Activated T-helper 17 cell treated with anti-CD3 and anti-CD28 coated beads, Interleukin-2, amount 50 U/mL, for 72 hours (primary cell): ENCODE measurements at places on chromosomes 3 and 15. TPM values are rescaled to one million over a fixed set of nuclear protein-coding genes. Genes with fewer than 3 reads are reported as not detected.

PLAAT1 gene
- total RNA-seq = not detected

LRRIQ4 gene
- 0.13 TPM for total RNA-seq

CNTN4 gene
- total RNA-seq = not detected

- ATAC-seq = no peak
Observed at GRCh38 chr15:23401627-23402026, 45.4 kb downstream of the GOLGA6L2 start.

DNA sequence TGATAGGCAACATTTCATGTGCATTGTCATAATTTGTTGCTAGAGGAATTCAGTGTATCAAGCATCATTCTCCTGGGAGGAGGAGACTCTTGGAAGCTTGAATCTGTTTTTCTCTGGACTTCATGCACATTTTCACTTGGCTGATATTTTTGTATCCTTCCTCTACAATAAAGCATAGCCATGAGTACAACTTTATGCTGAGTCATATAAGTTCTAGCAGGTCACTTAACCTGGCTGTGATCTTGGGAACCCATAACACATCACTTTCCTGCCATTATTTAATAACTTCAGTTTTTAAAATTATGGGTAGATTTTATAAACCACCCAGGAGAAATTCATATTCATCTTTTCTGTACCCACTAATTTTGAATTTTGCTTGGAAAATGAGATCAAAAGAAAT is 203.0 kb upstream of the CD96 start:
- ATAC-seq = no peak

- ATAC-seq = no peak
Observed at GRCh38 chr3:35562141-35562540, 77.2 kb upstream of the ARPP21 start.

DNA sequence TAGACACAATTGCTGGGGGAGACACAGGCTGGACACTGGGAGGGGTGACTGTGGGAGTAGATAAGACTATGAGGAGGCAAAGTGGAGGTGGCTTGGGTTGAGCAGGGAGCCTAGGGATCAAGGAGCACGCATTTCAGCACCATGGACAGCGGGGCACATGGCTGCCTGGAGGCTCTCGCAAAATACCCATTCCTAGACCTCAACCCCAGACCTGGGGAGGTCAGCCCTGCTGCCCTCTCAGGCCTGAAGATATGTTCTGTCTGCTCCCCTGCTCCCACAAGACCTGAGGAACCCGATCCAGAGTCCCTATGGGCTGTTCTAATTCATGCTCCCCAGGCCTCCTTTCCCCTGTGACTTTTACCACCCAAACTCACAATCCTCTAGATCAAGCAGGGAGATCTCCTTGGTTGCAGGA is 16.0 kb upstream of the CPEB1 start:
- ATAC-seq = no peak

DNA sequence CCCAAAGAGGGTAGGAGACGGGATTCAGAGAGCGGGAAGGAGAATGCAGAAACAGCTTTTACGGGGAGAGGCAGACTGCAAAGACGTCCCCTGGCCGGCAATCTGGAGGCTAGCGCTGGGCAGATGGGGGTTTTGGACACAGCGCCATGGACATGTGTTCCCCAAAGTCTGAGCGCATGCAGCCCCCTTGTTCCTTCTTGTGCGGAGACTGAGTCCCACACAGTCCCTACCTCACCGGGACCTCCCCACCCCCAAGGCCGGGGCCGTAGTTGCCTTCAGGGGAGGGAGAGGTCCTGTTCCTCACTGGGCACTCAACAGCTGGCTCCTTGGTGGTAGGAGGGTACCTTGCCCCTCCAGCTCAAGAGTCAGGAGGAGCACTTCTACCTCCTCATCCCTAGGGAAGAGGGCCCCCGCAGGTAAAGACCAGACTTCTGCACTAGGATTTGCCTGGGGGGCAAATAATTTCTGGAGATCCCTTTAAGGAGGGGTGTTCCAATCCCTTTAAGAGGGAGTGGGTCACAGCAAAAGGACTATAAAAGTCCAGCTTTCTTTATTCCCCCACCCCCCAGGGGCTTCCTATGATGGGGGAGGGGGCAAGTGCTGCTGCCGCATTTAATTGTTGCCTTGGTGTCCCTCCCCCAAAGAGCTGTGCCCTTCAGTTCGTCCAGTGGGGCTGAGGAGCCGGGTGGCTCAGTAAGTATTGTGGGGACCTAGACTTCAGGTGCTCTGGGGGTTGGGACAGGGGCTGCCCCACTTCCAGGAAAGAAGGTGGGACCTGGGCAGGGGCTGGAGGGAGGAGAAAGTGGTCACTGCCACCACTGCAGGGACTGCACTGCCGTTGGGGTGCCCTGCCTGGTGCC is 3.6 kb upstream of the BAHD1 start:
- no peak for ATAC-seq
